ENCODE measurements at places on chromosomes 16 and 17.

DNA sequence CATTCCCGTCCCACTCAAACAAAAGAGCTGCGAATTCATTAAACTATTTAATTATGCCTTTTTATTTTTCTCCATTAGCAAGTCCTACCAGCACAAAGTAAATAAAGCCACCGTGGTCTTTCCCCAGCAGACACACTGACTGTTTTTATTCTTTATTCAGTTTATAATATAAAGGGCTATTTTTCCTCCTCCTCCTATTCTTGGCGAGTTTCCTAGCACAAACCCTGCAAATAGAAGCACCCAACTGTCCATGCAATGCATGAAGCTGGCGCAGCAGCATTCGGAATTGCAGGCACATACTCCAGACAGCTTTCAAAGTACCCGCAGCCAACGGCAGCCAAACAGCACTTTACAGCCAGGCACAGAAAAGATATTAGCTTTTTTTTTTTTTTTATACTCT lies 583.4 kb upstream of the PSMD7 start:
- no peak for DNase-seq

DNA sequence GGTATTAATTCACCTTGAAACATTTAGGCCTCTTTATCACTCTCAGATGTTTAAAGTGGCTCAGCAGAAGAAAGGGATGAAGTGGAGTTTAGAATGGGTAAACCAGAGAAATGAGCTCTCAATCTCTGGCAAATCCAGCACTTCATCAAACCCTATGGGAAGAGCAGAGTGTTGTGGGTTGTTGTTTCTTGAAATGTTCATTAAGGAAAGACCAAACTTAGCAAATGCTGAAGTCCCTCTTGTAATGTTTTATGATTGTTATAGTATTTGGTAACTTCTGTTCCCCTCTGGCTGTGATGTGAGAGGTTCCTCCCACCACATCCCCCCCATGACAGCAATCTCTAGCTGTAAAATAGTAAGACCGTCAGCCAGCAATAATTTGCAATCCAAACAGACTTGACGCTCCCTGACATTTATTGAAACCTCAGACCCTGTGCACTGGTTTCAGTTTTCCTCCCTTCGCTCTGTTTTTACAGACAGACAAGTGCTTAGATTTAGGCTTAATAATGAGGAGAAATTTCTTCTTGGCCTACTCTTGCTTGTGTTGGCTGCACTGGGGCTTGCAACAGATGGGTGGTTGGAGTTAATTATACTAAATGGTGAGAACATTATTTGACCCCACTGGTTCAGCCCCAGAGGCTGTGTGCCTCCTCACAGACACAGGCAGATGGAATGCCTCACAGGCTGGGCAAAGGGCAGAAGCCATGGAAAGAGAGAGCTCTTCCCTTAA lies 609.4 kb upstream of the SOX9 start:
- DNase-seq: no peak

GRCh38 chr16:1105888-1106620 lies 10.0 kb upstream of the C1QTNF8 start:
- no peak for DNase-seq

DNA sequence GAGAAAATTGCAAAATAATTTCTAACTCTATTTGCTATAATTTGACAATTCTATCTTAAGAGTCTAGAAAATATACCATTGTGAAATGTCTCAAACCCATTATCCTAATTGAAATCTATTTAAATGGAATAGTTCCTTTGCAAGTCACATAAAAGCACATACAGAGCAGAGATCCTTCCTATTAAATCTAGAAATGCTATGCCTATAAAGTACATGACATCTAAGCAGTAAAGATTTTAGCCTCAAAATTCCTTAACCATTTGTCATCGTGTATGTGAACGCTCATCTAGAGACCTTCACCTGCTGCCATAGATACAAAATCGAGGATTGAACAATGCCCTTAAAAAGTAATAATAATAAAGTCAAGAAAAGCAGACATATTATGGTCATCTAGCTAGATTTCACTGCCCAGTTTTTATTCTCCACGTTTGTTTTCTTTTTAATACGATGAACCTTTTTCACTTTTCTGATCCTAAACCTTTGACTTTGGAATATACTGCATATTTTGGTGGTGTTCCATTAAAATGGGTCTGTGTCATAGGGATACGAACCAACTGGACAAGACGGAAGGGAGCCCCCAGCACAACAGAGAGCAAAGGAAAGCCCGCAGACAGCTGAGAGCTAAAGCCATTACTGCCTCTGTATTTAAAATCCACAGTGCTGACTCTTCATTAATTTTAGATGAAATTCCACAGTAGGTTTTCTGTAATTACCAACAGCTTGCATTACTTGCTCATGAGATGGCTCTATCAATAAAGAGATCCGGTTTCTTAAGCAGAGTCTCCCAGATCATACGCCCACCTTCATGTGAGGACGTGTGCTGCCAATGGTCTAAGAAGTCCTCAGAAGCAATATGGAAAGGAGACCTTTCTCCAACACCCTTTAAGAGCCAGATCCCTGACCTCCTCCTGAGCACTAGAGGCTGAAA lies 17.6 kb downstream of the TEX2 start:
- no peak for DNase-seq

DNA sequence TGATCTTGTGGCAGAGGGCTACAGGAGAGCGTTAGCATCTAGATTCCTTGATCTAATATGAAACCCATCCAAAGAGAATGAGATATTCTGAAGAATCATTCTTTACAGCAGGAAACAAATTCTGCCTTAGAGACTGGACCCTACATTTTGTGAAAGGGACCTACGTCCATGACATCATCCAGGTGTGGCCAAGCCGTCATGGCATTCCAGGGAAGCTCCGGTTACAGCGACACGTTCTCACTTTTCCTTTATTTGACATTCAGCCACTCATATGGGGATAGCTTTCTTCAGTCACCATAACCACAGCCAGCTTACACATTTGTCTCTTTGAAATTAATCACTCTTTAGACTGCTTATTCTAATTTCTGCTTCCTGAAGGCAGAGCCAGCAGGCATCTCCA lies 408.1 kb downstream of the XYLT1 start:
- no peak for DNase-seq

DNA sequence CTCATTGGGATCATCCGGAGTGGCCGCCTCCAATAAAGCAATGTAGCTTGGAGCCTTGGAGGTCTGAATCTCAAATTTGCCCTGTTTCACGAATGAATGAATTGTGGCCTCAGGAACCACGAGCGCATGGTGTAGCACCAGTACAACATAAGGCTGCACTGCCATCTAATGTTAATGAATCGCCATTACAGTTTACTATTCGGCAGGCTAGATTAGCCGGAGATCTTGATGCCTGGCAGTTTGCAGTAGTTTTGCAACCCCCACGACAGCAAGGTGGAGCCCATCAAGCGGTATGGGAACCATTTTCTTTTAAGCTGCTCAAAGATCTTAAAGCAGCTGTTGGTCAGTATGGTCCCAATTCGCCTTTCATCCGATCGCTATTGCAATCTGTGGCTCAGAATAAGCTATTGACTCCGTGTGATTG lies 18.8 kb downstream of the ALOX15B start:
- peak; percentile 74 for DNase-seq

DNA sequence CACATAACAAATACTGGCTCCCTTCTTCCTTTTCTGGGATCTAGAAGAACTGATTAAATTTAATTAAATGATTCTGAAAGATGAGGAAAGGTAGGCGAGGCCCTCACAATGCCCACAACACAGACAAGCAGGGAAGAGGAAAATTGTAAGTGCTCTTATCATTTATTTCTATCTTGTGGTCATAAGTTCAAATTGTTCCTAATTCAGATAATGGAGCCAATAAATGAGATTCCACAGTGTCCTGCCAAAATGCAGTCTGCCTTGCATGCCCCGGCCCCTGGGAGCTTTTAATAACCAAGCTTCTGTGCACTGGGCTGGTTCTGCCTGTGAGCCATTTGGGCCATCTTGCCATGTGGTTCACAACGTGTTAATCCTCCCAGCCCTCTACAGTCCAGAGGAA lies 97.0 kb downstream of the CMC2 start:
- DNase-seq: no peak

DNA sequence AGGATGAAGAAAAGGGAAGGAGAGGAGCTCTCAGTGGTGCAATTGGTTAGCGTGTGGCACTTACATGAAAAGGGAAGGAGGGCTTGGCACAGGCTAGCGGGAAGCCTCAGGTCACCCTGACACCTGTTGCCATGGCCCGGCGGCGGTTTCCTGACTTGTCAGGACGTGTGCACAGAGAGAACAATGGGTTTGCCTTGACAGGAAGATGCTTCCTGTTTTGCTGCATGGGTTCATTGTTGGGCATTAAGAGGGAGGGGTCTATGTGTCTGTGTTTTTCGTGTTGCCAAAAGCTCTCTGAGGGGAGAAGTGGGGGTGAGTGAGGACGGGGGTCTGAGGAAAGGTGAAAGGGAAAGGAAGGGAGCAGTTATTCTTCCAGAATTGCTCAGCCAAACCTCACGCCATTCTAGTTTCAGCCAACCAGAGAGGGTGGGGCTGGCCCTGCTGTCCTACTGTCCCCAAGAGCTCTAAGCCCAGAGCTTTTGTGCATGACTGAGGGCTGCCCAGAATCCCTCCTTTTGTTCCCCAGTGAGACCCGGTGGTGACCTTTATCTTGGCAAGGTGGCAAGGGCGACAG lies 17.1 kb upstream of the CCR7 start:
- DNase-seq: no peak

DNA sequence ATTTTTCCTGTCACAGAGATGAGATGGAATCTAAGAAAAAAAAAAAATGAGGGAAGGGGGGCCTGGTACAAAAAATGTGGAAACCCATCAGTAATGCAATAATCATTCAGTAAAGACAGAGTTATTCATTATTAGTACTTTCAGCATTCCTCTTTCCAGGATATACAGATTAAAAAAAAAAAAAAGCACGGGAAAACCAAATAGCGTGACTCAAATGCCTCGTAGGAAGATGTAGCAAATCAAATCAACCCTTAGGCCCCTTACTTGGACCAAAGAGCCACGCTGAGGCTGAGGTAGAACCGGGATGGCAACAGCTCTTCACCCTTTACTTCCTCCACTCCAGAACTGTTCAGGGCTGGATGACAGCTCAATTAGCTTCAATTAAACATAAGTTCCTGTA lies 52.5 kb downstream of the SMG6 start:
- no peak for DNase-seq

DNA sequence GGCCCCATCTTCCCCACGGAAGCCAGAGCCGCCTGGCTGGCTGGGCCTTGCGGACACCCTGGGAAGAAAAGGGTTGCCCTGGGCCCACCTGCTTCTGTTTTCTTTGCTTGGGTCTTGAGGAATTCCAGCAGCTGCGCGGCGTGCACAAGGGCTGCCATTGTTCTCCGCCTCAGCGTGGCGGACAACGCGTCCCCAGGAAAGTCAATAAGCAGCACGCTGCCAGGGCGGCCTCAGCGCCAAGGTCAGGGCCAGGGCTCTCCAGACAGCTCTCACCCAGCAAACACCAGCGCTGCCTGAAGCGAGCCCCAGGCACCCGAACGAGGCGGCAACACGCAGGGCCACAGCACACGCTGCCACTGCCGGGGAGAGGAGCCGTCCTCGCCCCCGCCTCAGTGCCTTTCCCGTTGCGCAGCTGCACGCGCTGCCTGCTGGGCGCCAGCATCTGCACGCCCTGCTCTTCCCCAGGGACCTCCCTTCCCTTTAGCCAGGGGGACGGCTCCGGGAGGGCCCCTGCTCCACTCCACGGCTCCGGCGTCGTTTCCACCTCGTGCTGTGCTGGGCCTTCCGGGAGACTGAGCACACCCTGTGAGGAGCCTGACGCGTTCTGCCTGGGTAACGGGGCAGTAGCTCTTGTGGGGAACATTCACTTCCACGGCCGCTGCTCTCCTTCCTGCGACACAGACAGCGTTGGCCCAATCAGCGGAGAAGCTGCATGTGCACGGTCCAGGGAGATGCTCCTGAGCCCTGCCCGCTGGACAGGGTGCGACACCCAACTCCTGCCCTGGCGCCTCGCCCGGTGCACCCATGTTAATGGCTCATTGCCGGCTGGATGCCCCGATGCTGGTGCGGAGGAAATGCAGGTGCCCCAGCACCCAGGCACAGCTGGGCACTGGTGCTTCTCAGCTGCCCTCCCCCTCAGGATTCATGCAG lies 57.8 kb downstream of the LMF1 start:
- no peak for DNase-seq

- no peak for DNase-seq
Observed at GRCh38 chr16:4048481-4048880, 67.8 kb downstream of the ADCY9 start.

DNA sequence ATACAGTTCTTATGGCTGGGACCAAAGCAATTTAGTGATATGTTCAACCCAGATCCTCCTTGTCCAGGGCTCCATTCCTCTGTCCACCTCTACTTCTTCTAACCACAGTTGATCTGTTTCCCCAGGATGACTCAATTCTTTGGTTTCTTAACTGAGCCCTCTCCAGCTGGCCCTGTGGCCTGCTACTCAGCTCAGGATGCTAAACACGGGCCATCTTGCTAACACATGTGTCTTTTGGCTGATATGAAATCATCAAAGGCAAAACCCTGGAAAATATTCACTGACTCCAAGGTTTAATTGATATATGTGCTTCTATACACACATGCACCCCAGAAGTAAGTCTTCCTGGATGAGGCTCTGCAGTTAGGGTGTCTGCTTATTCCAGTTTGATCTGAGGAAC lies 43.8 kb downstream of the SHISA6 start:
- no peak for DNase-seq

DNA sequence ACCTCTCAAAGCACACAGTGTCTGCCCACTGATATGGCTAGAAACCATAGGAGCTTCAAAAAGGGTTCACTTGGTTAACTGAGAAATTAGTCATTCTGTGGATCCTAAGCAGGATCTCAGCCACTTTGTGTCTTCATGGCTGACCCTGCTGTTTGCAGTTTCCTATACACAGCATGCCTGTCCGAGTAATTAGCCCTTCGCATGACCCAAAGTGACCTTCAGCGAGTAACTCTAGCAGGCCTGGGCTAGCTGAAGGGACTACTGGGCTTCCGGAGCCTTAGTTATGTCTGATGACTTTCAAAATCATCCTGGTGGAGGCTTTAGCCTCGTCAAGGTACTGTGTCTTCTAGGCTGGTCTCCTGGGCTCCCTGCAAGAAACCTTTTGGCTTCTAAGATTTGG lies 28.9 kb upstream of the FBXW10B start:
- no peak for DNase-seq

- DNase-seq: no peak
Observed at GRCh38 chr16:70163596-70163995, 10.0 kb upstream of the CLEC18C start.

GRCh38 chr16:69917311-69917710 lies 33.8 kb upstream of the CLEC18A start:
- DNase-seq: no peak

DNA sequence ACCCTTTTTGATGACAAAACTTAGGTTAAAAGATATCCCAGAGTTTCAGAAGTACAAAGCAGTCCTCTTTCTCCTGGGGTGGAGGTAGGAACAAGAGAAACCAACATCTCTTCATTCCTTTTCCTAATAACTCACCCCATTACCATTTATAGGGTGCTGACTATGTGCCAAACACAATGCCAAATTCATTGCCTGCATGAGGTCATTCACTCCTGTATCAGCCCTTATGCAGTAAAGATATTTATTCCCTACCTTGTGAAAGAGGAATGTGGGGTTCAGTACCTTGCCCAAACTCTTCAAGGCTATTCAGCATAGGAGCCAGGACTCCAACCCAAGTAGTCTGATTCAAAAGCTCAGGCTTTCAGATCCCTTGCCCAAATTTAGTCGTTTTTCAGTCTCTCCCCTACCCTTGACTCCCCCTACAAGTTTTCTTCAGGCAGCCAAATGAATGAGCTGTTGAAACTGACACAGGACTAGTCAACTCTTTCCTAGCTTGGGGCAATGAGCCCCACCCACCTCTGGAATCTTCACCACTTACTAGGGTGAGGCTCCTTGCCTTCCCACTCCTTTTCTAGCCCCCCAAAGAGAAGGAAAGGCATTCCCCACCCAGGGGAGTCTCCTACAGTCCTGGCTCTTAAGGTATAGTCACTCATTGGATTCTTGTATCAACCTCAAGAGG lies 5.9 kb downstream of the KRT14 start:
- DNase-seq: no peak
